Sigmoid colon (tissue), 7 donors: ENCODE measurements at places on chromosomes 12 and 14. TPM values are rescaled to one million over a fixed set of nuclear protein-coding genes. Genes with fewer than 3 reads are reported as not detected.
A peak's percentile ranks its signal among the peaks of the same experiment; 100 is the strongest.

- DNase-seq: no peak
Measured at GRCh38 chr12:105235281-105235731, 668 bp downstream of the APPL2 start.

DNA sequence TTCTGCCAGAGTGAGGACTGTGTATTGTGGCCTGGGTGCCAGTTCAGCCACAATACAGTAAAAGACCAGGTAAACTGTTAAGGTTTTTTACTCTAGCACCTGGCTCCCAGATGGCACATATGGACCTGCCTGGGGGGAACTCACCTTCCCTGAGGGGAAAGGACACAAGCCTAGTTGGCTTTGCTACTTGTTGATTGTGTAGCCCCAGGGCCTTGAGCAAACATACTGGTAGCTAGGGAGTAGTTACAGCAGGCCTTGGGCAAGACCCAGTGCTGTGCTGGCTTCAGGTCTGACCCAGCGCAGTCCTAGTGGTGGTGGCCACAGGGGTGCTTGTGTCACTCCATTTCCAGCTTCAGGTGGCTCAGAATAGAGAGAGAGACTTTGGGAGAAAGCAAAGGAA, 216.4 kb downstream of the KLHL28 start:
- DNase-seq: no peak

GRCh38 chr14:33908540-33909223, 42.2 kb downstream of the EGLN3 start:
- DNase-seq: no peak

GRCh38 chr14:95064256-95064655, 93.1 kb downstream of the DICER1 start:
- peak; percentile 41 for DNase-seq

DNA sequence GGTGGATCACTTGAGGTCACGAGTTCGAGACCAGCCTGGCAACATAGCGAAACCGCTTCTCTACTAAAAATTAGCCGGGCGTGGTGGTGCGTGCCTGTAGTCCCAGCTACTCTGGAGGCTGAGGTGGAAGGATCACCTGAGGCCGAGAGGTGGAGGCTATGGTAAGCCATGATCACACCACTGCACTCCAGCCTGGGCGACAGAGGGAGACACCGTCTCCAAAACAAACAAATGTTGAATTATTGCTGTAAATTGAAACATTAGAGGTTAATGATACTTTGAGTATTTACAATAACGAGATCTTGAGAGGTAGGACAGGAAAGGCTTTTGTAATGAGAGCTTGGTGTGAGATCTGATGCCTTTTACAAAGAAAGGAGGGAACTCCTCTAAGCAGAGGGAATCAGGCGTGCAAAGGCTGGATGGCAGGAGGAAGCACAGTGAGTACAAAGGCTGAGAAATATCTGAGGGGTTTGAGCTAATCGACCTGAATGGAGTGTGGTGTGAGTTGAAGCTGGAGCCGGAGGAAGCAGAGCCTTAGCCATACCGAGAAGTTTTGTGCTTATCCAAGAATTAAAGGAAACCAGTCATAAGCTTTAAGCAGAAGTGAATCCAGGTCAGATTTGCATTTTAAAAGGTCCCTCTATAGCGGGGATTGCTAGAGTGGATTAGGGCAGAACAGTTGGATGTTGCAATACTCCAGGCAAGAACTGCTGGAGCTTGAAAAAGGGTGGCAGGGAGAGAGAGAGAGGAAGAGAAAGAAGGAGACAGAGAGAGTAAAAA, 1.1 kb downstream of the RHNO1 start:
- peak; percentile 40 for DNase-seq

GRCh38 chr14:36207500-36207899, 31.0 kb upstream of the PTCSC3 start:
- DNase-seq: no peak

DNA sequence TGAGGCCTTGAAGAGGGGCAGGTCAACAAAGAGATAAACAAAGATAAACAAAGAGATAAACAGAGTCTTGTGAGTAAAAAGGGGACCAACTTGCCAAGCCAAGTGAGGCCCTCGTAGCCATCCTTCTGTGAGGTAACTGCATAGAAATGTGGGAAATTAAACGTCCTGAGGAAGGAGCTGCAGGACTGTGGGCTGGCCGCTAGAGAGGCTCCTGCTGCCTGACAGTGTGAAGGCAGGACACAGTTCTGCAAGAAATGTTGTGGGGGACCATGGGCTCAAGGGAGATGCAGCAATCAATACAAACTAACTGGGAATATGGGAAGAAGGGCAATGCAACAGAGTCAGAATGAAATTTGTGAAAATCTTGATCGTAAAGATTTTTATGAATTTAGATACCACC, 91.9 kb downstream of the SLC8A3 start:
- no peak for DNase-seq

Gene KRT73
- not detected for total RNA-seq

Gene C12orf75
- 2.0 TPM for total RNA-seq

Gene KSR2
- total RNA-seq: 1.1 TPM
